ENCODE measurements at places on chromosomes 2 and 18. TPM values are rescaled to one million over a fixed set of nuclear protein-coding genes. Genes with fewer than 3 reads are reported as not detected.

Gene RBM43
- total RNA-seq = 14.7 TPM

Gene NOSTRIN
- total RNA-seq = 30.9 TPM

Gene EVA1A
- total RNA-seq = 7.1 TPM

Gene SPATA3
- not detected for total RNA-seq

- DNase-seq = no peak
Observed at GRCh38 chr2:15112216-15112615, 448.9 kb downstream of the NBAS start.

GRCh38 chr18:1350931-1351450 is 446.3 kb downstream of the ADCYAP1 start:
- DNase-seq = no peak

DNA sequence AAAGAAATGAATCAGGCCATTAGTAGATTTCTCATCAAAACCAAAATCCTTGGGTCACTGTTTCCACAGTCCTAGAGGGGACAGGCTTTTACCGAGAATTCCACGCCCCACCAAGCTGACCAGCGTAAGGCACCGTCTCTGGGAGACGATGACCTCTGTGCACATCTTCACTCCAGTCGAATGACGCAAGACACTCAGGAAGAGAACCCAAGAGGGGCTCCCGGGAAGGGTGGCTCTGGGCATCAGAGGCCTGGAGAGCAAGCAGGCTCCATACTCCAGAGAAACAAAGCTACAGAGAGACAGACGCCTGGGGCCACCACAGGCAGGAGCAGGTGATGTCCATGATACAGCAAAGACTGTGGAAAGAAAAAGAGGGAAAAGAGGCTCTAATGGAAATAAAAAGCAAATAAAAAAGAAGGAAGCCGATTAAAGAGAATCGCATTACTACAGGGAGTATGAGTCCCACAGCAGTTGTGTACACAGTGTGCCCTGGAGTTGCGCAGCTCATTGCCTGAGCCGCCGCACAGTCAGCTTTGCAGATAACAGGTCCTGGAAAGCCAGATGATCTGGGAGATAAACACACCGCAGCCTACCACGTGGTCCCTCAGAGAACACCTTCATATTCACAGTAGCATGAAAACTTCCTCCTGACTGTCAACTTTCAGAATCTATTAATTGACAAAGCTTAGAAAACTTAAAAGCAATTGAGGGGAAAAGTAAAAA is 572.7 kb upstream of the SALL3 start:
- DNase-seq = no peak

DNA sequence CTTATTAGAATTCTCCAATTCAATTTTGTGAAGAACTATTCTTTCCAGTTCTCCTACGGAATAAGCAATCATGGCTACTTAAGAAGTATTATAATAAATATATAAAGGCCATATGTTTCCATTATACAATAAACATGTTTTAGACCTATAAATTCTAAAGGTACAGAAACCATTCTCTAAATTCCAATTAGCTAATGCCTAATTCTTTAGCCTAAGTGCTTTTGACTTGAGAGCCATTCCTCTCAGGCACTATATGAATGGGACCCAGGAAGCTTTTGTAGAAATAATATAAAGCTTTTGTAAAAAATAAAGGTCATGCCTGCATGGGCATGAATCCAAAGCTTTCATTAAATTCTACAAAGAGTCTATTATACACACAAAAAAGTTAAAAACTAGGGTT is 161.0 kb upstream of the UNC80 start:
- DNase-seq = no peak

DNA sequence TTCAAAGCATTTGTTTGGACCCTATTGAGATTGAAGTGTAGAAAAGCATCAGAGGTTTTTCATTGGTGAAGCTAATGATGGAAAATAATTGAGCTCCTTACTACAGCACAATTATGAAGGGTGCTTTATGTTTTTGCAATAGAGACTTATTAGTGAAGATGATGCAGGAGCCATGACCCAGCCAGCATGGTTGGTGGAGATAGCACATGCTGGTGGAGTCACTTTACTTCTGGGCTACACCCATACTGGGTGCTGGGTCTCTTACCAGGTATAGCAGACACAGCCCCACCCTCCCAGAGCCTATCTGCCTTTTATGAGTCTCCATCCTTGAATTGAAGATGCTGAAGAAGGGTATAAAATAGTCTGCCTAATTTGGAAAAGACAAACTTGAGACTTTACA is 3.6 kb downstream of the ACP1 start:
- DNase-seq = no peak

GRCh38 chr2:233114421-233114861 is 54.3 kb downstream of the INPP5D start:
- DNase-seq = no peak

DNA sequence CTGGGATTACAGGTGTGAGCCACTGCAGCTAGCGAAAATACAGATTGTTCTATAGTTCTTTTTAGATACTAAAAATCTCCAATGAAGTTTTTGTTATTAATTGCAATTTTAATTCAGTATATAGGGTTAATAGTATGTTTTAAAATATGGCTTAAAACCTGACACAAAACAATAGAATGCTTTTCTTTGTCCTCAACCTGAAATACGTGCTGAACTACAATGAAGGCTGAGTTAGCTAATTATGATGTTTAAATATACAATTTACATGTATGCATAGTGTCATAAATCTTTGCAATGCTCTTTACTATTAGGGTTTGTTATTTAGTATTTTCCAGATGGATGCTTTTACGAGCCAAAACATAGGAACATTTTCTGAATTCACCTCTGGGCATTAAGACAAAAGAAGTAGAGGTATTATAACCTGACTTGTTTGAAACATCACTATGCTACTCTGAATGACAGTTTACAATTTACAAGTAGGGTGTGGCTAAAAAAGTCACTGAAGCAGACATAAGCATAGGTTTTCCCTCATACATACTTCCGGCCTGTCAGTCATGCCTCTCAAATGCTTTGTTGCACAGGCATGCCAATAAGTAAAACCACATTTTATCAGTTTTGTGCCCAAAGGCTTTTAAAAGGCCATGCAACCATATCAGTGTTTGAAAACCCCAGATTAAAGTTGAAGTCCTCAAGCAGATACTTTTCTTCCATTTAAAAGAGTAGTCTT is 168.3 kb downstream of the OTX1 start:
- no peak for DNase-seq

DNA sequence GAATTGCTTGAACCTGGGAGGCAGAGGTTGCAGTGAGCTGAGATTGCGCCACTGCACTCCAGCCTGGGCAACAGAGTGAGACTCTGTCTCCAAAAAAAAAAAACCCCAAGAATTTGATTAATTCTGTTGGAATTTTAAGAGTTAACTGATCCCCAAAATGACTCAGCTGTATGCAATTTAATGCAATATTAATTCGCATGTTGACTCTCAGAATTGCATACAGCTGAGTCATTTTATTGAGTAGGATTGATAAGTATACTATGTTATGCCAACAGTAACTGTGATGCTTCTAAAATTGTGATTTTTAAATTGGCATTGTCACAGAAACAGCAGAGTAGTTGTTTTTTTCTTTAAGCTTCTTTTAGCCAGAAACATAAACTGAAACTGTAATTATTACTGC is 19.6 kb downstream of the MSH2 start:
- DNase-seq = no peak

GRCh38 chr18:13696961-13697360 is 29.4 kb downstream of the FAM210A start:
- no peak for DNase-seq

DNA sequence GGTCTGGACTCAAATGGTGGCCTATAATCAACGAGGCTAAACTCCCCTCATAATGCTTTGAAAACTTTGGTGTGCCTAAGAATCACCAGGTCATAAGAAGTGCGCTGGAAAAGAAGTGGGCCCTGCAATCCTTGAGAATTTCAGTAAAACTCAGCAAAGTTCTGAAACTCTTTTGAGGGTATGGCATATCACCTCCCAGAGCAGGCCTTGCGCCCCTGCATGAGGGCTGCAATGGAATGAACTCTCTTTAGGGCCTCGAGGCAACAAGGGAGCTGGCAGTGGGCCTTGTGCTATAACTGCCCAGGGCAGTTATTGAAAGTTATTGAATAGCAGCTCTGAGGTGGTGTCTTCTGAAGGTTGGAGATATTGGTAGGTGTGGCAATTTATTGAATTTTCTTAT is 34.5 kb upstream of the AFF3 start:
- DNase-seq = no peak

DNA sequence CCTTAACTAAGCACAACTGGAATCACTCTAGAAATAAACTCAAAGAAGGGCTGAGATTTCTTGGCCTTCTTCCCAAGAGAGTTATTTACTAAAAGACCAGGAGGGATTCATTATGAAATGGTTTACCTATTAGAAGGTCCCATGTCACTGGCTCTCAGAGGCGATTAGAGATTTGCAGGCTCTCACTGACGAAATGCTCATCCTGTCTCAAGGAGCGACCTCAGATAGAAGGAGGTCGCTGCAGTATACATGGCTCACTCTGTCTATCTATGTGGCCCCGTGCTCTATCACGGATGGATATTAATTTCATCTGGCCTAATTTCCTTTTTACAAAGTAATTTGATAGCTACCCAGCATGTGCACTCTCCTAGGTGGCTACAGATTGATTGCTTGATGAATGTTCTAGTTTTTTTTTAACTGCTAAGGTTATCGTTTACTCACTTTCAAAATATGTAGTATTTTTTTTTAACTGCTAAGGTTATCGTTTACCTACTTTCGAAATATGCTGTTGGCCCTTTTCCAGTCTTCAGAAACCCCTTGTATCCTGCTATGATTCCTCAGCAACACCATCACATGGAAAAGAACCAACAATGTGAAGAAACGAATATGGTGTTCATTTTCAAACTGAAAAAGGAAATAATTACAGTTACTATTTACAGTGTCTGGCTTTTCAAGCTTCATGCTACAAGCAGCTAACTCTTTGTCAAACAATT is 9.1 kb downstream of the SMIM21 start:
- DNase-seq = no peak

DNA sequence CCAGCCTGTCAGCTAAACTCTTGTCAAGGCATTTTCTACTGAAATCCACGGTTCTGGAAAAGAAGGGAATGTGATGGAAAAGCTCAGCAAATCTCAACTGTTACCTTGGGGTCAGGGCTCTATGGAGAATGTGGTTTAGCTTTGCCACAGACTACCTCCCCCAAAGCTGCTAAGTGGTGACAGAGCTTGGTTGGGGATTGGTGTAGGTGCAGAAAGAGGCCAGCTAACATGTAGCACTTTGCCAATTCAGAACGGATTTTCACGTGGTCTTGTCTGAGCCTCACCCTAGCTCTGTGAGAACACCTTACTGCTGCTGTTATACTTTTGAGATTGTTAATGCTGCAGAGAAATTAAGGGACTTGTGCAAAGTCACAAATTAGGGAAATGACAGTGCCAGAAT is 331.1 kb downstream of the RND3 start:
- no peak for DNase-seq

- DNase-seq = no peak
Observed at GRCh38 chr2:120403261-120403660, 57.3 kb downstream of the INHBB start.
